Tibial nerve (tissue), 4 donors: ENCODE measurements at places on chromosomes 3 and 15. TPM values are rescaled to one million over a fixed set of nuclear protein-coding genes. Genes with fewer than 3 reads are reported as not detected.

Gene GOLGA8T
- total RNA-seq = not detected

GRCh38 chr15:52255008-52255407 is 40.6 kb downstream of the MYO5C start:
- no peaks in the 10 kb centered on the region for H3K36me3 ChIP-seq
- H3K27ac ChIP-seq = no peak overlapping the region
- DNase-seq = no peak
- no peaks in the 10 kb centered on the region for H3K27me3 ChIP-seq
- H3K4me1 ChIP-seq = no peaks in the 10 kb centered on the region

Gene CHRFAM7A
- 3.0 TPM for total RNA-seq

DNA sequence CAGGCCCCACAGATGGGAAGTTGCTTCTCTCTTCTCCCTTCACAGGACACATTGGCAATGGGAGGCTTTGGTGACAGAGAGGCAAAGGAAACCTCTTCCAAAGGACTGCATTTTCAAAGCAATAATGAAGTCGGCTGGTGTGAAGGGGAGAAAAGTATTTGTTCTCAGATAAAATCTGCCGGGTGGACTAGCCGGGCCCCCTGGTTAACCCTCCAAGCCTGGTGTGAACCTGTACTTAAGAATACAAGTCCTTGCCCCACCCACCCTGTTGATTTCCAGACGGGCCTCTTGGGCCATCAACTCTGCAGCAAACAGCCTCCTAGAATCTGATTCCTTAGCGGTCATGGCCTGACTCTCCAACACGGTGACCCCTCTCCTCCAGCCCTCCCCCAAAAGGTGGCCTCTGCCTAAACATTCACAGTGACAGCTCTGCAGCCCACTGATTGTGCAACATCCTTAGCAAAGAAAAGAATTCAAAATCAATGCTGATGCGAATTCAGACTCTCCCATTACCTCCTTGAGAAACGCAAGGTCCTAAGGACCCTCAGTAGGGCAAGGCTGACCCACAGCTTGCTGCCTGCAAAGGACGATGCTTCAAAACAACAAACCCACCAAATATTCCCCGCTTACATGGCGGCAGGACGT is 9.9 kb downstream of the TLE3 start:
- H3K4me1 ChIP-seq = peaks cover 2% of the 10 kb centered on the region
- H3K4me3 ChIP-seq = no peak overlapping the region
- H3K27ac ChIP-seq = peak overlapping the region; percentile 61
- no peaks in the 10 kb centered on the region for H3K36me3 ChIP-seq
- no peaks in the 10 kb centered on the region for H3K27me3 ChIP-seq

Gene CCR9
- total RNA-seq = not detected

- H3K4me1 ChIP-seq = peaks cover 4% of the 10 kb centered on the region
- H3K27ac ChIP-seq = peak overlapping the region; percentile 99
- no peaks in the 10 kb centered on the region for H3K36me3 ChIP-seq
- H3K4me3 ChIP-seq = peak overlapping the region; percentile 23
These were observed 2.3 kb upstream of the MBNL1 start for GRCh38 chr3:152266221-152266995.

- H3K4me1 ChIP-seq = no peaks in the 10 kb centered on the region
- H3K4me3 ChIP-seq = no peak overlapping the region
- H3K27me3 ChIP-seq = no peaks in the 10 kb centered on the region
- no peak for DNase-seq
- H3K27ac ChIP-seq = peak overlapping the region; percentile 57
These were observed 77.6 kb upstream of the RAP2B start for GRCh38 chr3:153084431-153084830.

GRCh38 chr15:52337198-52337853 is 41.7 kb upstream of the MYO5C start:
- H3K4me3 ChIP-seq = no peak overlapping the region
- DNase-seq = no peak
- no peaks in the 10 kb centered on the region for H3K36me3 ChIP-seq
- peak overlapping the region; percentile 30 for H3K27ac ChIP-seq

GRCh38 chr15:40569129-40569953 is at the start of gene RPUSD2:
RPUSD2 (plus strand) TSS chr15:40569299; CDS start chr15:40569338, 39 bp downstream.
- DNase-seq = peak; percentile 87
- no peaks in the 10 kb centered on the region for H3K27me3 ChIP-seq
- H3K4me3 ChIP-seq = peak within 1 kb of the TSS; percentile 97
- peaks cover 7% of the 10 kb centered on the region for H3K4me1 ChIP-seq
- H3K36me3 ChIP-seq = peaks cover 9% of the 10 kb centered on the region

Gene SH3GL3
- not detected for total RNA-seq

GRCh38 chr3:49869525-49870126 is at the start of gene CAMKV:
CAMKV (minus strand) TSS chr3:49869906; CDS start chr3:49862388, 7,518 bp downstream.
- H3K27me3 ChIP-seq = peaks cover 38% of the 10 kb centered on the region
- no peak for DNase-seq
- peak within 1 kb of the TSS; percentile 20 for H3K4me3 ChIP-seq
- H3K36me3 ChIP-seq = no peaks in the 10 kb centered on the region

DNA sequence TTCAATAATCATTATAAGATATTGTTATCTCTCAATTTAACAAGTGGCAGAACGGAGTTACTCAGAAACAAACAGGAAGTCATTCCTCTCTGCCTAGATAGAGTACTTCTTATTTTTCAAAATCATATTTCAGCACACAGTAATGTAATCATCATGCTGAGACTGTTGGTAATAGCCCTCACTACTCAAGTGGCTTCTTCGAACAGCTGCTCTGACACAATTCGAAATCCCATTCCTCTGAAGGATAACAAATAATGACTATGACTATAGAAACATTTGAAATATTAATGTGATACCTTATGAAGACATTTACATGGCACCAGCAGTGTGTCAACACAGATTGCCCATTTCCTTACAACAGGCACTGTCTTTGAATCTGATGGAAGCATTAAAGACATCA is 1249.8 kb downstream of the NSUN3 start:
- no peaks in the 10 kb centered on the region for H3K27me3 ChIP-seq

DNA sequence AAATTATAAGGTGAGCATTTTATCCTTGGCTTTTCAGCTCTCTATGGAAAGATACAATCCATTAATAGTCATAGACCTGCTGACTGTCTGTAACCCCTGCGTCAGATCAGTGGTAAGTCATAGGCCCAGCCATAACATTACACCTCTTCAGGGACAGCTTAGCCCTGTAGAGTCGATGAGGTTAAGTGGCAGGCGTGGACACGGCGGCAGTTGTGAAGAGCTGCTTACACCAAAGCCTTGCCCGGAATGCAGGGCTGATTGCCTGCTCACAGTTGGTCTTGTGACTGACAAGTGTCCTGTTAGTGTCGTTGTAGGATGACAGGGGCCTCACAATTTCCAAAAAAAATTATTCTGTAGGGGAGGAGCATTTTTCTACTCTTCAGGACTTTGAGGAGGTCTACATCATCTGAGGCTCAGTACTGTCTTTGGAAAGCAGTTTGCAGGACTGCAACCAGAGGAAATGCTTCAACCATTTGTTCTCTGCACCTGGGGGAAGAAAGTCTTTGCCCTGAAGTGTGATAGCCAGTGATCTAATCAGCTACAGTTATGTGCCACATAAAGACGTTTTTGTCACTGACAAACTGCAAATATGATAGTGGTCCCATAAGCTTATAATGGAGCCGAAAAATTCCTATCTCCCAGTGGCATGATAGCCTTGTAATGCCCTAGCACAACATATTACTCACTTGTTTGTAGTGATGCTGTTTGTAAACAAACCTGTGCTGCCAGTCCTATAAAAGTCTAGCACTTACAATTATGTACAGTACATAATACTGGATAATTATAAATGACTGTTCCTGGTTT is 14.9 kb upstream of the SELENOT start:
- no peak for DNase-seq
- no peaks in the 10 kb centered on the region for H3K4me1 ChIP-seq
- no peaks in the 10 kb centered on the region for H3K36me3 ChIP-seq
- H3K27me3 ChIP-seq = no peaks in the 10 kb centered on the region
- no peak overlapping the region for H3K4me3 ChIP-seq

- H3K27me3 ChIP-seq = no peaks in the 10 kb centered on the region
- DNase-seq = no peak
- H3K27ac ChIP-seq = peak overlapping the region; percentile 19
- no peaks in the 10 kb centered on the region for H3K36me3 ChIP-seq
- no peak overlapping the region for H3K4me3 ChIP-seq
- H3K4me1 ChIP-seq = peaks cover 24% of the 10 kb centered on the region
These were observed 12.1 kb upstream of the LIMD1 start for GRCh38 chr3:45582430-45582829.

DNA sequence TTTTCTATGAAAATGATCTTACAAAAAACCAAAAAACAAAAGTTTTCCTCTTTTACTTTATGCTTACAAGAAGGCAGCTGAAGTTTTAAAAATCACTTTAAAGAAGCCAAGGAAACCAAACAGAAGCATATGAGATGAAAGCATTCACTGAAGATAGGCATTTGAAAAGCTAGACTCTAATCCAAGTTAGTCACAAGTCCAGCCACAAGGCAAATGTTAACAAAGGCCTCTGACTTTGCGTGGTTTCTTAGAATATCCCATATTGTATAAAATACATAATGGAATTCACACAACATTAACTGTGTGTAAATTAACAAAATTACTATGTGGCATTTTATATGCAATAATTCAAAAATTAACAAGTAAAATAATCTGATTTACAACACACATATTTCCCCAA is 17.7 kb downstream of the MRPL3 start:
- no peak for DNase-seq
- no peak overlapping the region for H3K27ac ChIP-seq

DNA sequence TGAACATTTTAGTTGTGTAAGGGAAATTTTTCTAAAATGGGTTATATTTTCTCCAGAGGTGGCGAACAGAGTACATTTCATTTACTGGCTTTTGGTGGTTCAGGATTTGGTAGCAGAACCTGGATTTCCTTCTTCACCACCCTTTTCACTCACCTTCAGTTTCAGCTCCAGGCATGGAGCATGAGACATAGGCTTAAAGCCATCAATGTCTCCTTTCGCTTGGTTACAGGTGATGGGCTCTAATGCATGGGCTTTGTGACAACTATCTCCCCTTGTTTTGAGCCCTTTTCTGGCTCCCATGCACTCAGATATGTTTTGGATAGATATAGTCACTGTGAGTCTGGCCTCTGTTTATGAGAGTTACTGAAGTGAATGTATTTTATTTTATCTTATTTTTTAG is 96.6 kb upstream of the ANKRD28 start:
- H3K27me3 ChIP-seq = no peaks in the 10 kb centered on the region
- no peak overlapping the region for H3K4me3 ChIP-seq
- H3K4me1 ChIP-seq = no peaks in the 10 kb centered on the region
- no peak for DNase-seq
- no peaks in the 10 kb centered on the region for H3K36me3 ChIP-seq
- no peak overlapping the region for H3K27ac ChIP-seq
